Purkinje cell (primary cell): ENCODE measurements at places on chromosomes 5 and 9. TPM values are rescaled to one million over a fixed set of nuclear protein-coding genes. Genes with fewer than 3 reads are reported as not detected.

Gene TNFSF15
- not detected in 2 replicates for polyA plus RNA-seq

Gene PCDHA9
- 0.07 and 0.16 TPM in 2 replicates for polyA plus RNA-seq

Gene CERCAM
- 0.14 and 1.6 TPM in 2 replicates for polyA plus RNA-seq

Gene DROSHA
- 84.8 and 118 TPM in 2 replicates for polyA plus RNA-seq

Gene PFN3
- polyA plus RNA-seq, result not detected in 2 replicates

Gene HTR4
- polyA plus RNA-seq, result not detected in 2 replicates

Gene LAMC3
- polyA plus RNA-seq, result not detected in 2 replicates

Gene SHC3
- 0.06 and 4.1 TPM in 2 replicates for polyA plus RNA-seq

Gene CREBRF
- polyA plus RNA-seq, result 5.4 and 7.5 TPM in 2 replicates
